T-helper 9 cell (primary cell): ENCODE measurements at places on chromosomes 11 and 22.

GRCh38 chr11:91308069-91308468, 916.5 kb upstream of the FAT3 start:
- no peak for DNase-seq

DNA sequence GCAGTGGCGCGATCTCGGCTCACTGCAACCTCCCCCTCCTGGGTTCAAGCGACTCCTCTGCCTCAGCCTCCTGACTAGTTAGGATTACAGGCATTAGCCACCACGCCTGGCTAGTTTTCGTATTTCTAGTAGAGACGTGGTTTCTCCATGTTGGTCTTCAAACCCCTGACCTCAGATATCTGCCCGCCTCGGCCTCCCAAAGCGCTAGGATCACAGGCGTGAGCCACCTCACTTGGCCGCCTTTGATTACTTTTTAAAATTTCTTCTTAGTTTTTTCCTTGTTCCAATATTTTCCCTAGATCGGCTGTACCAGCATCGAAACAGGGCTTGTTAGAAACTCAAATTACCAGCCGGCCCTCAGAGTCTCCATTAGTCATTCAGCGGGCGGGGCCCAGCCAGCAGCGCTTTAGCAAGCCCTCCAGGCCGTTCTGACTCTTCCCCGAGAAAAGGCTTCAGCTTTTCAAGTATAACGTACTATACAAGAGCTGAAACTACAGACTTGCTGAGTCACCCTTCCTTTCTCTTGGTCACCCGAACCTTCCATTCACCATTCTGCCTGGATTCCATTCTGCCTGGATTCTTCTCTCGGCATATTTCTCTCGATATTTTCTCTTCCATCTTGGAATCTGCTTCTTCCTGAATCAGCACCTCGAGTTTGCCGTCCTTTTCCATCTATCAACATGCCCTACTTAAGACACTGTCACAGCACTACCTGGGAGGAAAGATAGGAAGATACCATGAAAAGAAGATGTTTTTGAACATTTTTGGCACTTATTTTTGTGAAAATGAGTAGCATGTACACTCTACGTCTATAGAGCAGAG, 6.7 kb upstream of the CAPRIN1 start:
- no peak for DNase-seq

- DNase-seq: no peak
Measured at GRCh38 chr11:121692236-121692635, 239.5 kb upstream of the SORL1-AS1 start.

GRCh38 chr11:35011389-35011788, 95.0 kb downstream of the PDHX start:
- DNase-seq: no peak

GRCh38 chr11:118080296-118080695, 3.4 kb downstream of the TMPRSS4 start:
- no peak for DNase-seq

GRCh38 chr22:46735747-46736608, 2.1 kb downstream of the CERK start:
- DNase-seq: no peak

GRCh38 chr11:72443016-72443415, 8.7 kb upstream of the CLPB start:
- DNase-seq: no peak

DNA sequence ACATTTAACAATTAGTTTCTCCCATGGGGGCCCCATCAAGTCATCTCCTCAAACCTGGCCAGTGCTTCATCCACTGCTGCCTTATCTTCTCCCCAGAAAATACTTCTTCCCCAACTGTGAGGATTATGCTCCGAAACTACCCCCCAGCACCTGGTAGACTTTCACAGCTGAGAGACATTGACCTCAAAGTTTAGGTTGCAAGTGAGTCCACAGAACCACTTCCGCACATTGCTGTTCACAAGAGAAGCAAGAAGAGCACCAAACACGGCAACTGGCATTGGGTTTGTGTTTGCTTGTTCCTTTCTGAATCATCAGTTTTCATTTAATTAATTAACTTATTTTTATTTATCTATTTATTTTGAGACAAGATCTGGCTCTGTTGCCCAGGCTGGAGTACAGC, 6.1 kb downstream of the MCHR1 start:
- DNase-seq: no peak
